Amniotic stem cell (primary cell): ENCODE measurements at places on chromosomes 7 and 10.

- DNase-seq: no peak
These were observed 213.0 kb upstream of the PLXNA4 start for GRCh38 chr7:132789281-132789680.

GRCh38 chr7:127838816-127839415 lies 186.9 kb downstream of the SND1 start:
- no peak for DNase-seq

- DNase-seq: no peak
These were observed 93.7 kb upstream of the NMT2 start for GRCh38 chr10:15262036-15262713.

DNA sequence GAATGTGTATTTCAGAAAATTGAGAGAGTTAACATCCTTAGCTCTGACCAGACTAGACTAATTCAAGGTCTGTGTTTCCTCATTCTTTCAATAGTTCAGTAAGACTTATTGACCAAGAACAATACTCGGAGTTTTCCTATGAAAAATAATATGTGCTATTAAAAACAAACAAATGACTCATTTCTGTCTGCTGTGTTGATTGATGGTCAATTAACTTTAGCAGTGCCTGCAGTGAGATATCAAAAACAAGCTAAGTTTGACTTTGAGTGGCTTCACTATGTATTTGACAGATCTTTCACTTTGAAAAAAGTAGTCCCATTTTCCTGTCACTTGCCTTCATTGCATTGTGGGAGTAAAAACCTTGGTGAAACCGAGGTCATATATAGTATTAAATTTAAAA lies 91.0 kb downstream of the GNAT3 start:
- DNase-seq: no peak

DNA sequence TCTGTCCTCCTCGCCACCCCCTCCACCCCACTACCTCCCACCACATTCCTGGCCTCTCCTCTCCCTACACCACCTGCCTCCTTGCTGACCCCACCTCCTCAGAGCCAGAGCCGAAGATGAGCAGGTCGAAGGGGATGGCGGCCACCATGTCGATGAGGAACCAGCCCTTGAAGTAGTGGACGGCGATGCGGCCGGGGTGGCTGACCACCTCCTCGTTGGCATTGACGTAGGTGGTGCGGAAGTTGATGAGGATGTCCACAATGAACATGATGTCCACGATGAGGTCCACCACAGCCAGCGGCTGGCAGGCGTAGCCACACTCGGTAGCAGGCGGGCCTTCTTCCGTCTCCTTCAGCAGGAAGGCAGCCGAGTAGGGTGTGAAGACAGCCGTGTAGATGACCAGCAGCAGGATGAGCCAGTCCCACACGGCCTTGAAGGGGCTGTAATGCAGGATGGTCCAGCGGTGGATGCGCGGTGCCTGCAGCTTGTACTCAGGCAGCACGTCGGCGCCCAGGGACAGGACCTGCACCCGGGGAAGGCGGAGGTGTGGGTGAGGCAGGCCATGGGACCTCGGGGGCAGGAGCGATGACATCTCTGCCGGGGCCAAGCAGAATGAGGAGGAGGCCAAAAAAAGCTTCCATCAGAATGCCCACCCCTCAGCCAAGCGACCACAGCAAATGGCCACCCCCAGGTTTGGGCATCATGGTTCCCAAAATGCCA lies 25.6 kb downstream of the KCNH2 start:
- DNase-seq: no peak

DNA sequence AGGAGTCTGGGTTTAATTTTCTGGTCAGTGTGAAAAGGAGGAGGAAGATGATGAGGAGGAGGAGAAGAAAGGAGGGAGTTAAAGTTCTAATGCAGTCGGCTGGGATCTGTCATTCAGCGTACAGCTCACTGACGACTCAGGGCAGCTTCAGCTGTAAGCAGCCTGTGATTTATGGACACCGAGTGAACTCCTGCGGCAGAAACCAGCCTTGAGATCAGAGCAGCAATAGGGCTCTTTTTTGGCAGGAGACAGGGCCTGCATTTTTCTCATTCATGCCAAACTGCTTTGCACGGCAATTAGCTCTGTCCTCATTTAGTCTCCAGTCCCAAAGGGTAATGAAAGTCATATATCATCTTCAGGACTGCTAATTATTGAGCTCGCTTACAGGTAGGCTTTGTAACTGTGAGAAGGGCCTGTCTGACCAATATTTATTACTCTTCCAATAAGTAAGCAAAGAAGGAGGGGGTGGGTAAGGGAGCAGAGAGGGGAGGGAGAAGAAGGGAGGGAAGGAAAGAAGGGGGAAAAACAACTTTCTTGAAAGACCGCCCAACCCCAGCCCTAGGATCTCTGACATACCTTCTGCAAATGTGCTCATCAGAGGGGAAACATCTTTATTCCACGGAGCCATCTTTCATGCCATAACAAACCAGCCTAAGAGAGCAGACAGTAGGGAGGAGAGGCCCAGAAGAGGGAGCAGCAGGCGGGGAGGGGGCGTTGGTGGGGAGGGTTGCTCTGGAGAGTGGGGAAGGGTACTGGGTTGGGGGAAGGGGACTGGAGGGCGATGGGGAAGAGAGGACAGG lies 48.1 kb upstream of the COMTD1 start:
- DNase-seq: no peak

DNA sequence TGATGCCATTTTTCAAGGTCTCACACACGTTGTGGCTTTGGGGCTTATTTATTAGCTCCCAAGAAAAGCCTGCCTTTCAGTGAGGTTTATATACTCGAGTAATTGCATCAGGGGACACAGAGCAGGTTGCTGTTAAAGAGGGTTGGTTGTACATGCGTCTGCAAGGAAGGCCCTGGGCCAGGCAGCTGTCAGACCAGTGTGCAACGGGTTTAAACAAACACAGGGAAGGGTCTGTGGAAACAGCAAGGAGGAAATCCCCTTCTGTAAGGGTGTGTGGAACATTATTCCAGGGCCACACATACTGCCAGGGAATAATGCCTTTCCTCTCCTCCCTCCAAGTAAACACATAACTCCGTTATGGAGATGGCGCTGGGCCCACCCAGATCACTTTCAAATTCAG lies 1.7 kb upstream of the CHST15 start:
- DNase-seq: no peak

DNA sequence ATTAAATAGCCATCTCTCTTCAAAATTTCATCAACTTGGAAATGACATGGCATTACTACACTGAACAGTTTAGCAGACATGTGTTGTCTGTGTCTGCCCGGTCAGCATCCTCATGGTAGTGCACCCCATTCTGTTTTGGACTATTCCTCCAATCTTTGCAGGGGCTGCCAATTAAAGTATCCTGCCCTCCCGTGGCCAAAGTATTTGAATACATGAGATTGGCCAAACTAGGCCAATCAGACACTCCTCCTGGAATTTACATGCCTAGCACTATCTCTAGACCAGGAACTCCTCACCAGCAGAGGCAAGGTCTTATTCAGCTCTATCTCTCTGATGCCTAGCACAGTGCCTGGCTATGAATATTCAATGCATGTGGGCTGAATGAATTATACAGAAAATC lies 4.4 kb downstream of the SHTN1 start:
- DNase-seq: no peak

DNA sequence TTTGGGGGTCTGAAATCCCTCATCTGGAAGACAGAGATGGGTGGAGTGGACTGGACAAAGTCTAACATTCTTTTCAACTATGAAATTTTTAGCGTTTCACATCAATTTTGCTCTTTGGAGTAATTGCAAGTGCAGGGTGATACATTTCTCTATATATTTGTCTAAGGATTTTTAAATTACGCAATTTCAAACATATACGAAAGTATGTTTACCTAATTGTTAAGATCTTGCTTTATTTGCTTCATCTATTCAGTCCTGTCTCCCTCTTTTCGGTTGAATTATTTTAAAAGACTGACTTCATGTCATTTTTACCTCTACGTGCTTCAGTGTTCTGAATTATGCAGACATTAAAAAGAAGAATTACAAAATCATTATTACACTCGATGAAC lies 101.9 kb upstream of the CREB5 start:
- no peak for DNase-seq

GRCh38 chr7:133354546-133355324 lies 101.9 kb downstream of the EXOC4 start:
- DNase-seq: no peak

- no peak for DNase-seq
These were observed 33.6 kb downstream of the ST7 start for GRCh38 chr7:116986611-116987565.

GRCh38 chr7:620056-620455 lies 100.4 kb upstream of the PDGFA start:
- no peak for DNase-seq

DNA sequence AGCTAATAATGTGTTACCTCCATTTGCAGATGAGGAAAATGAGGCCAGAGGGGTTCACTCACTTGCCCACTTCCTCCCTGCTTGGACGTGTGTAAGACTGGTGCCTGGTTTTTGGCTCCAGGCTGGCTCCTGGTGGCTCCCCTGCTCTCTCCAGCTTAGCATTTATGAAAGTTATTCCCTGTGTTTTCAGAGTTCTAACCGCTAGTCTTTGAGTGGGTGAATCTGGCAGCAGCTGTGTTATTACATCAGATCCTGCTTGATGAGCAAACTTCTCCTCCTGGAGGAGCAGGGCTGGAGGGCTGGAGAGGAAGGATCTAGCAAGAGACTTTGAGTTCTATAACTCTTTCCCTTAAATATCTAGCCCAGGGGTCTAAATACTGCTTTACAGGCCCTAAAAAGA lies 80.9 kb upstream of the AGBL3 start:
- peak; percentile 28 for DNase-seq

DNA sequence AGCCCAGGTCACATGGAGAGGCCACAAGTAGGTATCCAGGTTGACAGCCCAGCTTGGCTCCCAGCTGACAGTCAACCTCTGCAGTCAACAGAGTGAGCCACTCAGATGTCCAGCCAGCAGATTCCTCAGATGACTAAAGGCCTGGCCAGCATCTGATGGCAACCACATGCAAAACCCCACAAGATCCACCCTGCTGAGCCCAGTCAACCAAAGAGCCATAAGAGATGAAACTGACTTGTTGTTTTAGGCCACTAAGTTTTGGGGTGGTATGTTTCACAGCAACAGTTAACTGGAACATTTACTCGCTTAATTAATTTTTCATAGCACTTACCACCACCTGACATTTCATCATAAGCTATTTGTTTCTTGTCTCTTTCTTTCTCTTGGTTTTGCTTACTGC lies 107.3 kb upstream of the KDM7A start:
- DNase-seq: no peak

DNA sequence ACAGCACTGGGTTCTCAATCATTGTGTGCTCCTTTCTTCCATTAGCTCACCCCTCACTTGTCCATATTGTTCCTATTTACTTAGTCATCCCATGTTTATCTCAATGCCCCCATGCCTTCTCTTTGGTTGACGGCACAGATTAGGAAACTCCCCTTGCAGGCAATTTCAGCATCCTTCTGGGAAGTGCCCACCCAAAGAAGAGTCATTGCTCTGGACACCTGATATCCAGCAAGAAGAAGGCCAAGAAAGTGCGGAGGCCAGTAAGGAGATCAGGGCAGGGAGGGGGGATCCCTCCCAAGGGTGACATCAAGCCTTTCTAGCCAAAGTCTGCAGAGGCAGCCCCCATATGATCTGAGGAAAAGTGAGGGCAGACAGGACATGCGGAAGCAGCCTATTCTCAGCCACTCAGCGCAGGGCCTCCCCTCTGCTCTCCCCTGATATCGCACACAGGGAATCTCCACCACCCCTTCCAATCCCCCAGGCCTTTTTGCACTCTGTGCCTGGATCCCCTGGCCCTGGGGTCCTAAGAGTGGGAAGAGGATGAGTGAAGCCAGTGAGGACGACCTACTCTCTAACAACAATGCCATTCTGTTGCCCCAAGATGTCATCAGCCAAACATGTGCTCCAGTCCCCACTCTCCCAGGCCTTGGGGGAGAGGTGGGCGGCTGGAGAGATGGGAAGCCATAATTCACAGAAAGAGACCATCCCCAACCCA lies 1.8 kb downstream of the TRPV6 start:
- no peak for DNase-seq

- DNase-seq: peak; percentile 25
These were observed 115.0 kb downstream of the ADCY1 start for GRCh38 chr7:45689011-45689796.

DNA sequence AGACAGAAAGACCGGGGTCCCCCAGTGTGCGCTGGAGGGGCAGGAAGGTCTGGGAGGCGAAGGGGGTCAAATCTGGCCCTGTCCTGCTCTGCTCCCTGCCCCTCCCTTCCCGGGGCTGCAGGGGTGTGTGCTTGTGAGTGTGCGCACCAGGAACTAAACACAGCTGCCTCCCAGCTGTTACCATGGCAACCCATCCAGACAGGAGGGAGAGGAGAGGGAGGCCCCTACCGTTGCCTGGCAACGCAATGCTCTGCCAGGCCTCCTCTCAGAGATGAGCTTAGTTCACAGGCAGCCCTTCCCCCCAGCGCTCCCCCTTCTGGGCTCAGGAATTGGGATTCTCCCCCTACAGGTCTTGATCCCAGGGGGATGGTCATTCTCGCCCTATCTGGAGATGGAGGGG lies 6.1 kb downstream of the NYAP1 start:
- peak; percentile 21 for DNase-seq

- DNase-seq: no peak
These were observed 1.3 kb downstream of the SLC26A4 start for GRCh38 chr7:107661865-107662379.

DNA sequence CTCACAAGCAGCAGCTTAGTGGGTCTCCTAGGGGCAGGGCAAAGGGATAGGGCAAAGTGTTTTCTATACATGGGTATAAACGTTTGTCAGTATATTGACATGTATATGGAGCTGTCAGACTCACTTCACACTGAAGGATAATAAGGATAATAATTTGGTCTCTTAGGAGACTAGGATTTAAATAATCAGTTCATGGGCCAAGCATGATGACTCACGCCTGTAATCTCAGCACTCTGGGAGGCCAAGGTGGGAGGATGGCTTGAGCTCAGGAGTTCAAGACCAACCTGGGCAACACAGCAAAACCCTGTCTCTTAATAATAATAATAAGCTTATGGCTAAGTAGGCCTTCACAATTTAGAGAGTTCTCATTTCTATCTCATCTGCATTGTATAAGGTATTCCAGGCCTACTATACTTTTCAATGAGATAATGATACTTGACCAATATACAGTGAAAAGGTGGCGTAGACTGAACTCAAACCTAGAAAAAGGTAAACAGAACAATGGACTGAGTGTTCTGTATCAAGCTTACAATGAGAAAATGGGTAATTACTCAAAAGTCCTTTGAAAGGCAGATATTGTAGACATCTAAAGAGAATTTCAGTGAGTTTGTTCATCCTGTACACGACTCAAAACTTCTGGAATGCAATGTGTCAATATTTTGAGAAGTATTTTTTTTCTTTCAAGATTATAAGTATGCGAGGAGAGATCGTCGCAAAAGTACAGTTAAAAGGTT lies 7.0 kb downstream of the GSAP start:
- DNase-seq: no peak

GRCh38 chr10:80553436-80553835 lies 15.7 kb downstream of the SH2D4B start:
- no peak for DNase-seq

DNA sequence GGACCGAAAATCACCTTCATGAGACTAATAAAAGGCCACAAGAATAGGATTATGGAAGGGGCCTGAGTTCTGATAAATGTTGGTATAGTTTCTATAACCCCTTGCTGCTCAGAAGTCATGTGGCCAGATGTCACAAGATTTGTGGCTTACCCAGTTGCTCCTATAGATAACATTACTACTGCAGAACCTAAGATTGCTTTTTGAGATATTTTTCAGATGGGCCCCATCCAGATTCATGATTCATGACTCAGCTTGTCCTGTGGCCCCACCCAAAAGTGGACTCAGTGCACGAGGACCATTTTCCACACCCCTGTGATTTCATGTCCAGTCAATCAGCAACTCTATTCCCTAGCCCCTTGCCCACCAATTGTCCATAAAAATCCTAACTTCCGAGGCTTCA lies 209.0 kb downstream of the ACTR3B start:
- no peak for DNase-seq

GRCh38 chr7:15159261-15159660 lies 256.7 kb upstream of the DGKB start:
- no peak for DNase-seq
